CD8-positive, alpha-beta T cell (primary cell): ENCODE measurements at places on chromosomes 2 and 18.

- DNase-seq = no peak
Measured at GRCh38 chr2:223604231-223604630, 2.1 kb upstream of the SCG2 start.

- DNase-seq = no peak
Measured at GRCh38 chr2:120053891-120054290, 41.0 kb downstream of the EPB41L5 start.

DNA sequence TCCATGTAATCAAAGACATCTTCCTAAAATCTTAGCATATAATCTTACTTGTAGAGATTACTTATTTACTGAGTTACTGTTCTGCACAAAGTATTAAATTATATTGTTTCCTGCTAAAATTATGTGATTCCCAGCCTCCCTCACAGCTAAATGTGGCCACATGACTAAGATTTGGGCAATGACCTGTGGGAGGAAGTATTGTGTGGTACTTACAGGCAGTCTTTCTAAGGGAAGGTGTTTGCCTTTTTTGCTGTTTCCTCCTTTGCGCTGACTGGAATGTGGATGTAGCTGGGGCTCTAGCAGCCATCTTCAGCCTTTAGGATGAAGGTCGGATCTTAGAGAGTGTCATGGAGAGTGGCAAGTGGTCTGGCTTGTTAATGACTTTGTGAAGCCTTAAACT, 146.3 kb upstream of the APCDD1 start:
- DNase-seq = no peak

DNA sequence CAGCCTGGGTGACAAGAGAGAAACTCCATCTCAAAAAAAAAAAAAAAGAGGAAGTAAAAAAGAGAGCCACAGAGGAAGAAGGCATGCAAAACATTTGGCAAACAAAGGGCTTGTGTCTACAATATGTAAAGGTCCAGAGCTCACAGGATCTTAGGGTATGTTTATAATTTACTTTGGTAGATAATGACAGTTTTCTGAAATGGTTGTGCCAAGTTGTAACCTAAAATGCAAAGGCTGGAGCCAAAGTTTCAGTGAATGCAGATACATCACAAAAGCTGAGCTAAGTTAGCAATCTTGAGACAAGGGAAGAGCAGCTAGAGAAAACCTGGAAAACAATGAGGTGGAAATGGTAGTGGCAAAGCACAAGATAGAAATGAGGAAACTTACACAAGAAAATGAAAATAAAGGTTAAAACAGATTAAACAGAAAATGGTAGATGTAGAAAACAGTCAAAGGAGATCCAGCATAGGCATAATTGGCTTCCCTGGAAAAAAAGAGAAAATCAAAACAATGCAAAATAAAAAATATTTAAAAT, 77.5 kb upstream of the HK2 start:
- no peak for DNase-seq

GRCh38 chr2:12895017-12895416, 178.3 kb downstream of the TRIB2 start:
- DNase-seq = no peak

DNA sequence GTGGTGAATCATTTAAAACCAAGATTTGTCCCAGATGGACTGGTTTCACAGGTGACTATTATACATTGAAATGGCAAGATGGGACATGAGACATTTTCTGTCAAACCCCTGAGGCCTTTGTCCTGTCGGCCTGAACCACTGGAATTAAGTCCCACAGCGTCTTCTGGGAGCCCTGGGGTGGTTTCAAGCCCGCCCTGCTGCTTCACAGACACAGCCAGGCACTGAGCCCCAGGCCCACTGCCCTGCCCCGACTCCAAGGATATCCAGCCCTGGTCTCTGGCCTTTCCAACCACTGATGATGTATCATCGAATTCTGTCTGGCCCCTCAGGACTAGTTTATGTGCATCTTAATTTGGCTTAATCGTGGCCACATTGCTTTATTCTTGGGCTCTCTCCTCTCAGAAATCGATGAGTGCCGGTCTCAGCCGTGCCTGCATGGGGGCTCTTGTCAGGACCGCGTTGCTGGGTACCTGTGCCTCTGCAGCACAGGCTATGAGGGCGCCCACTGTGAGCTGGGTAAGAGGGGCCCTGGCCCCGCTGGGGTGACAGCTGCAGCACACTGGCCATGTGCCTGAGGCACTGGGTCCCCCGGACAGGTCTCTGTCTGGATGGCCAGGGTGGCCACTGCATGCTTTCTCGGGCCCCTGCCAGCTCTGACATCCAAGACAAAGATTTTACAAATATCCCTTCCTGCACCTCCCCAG, 39.5 kb downstream of the MTERF4 start:
- DNase-seq = no peak

DNA sequence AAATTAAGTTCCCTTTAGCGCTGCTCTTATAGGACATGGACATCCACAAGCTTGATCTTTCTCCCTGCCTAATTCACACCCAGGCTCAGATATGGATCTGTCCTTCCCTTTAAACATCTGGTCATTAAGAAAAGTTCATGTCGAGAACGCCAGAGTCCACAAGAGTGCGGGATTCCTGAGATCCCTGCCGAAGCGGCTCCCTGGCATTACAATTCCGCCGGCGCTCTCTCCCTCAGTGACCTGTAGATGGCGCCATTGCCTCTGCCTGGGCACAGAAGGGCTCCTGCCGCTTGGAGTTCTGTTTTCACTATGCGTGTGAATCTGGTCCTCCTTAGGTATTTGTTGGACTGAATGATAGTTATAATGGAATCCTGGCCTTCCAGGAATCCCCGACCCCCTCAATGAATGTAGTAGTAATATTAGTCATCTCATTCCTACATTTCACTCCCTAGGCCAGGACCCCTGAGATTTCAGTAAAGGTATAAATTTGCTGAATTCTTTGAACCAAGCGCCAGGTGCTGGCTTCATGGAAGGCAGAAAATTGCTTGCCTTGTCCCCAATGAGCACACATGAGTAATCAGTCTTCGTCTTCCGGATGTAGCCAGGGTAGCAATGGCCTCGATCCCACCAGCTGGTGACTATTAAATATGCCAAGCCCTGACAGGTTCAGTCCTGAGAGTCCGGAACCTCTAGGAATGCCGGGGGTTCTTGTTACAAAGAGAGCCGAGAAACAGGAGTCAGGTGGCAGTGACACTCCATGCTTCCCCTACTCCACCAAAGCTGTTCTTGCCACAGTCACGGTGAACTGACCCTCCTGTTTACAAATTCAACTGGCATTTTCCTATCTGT, 26.4 kb upstream of the CD207 start:
- DNase-seq = peak; percentile 58

- no peak for DNase-seq
Measured at GRCh38 chr2:235603659-235604058, 109.8 kb downstream of the AGAP1 start.

GRCh38 chr2:25369876-25370275, 28.2 kb upstream of the DNMT3A start:
- no peak for DNase-seq

GRCh38 chr2:242053921-242054320, 184.4 kb downstream of the RTP5 start:
- no peak for DNase-seq

DNA sequence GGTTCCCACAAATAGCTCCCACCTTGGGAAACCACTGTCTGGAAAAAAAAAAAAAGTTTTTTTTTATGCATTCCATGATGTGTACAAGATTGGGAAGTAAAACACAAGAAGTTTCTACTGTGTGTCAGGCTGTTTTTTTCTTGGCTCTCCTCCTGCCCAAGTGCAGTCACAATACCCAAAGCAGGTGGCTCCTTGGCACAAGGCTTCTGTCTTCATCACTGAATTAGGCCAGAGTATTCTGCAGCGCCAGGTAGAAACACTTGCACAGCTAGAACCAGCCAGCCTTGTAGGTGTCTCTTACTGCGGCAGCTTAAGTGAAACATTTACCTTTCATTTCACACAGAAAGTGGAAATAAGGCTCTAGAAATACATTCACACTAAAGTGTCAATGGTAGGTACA, 23.8 kb upstream of the MAL start:
- no peak for DNase-seq

- DNase-seq = peak; percentile 39
Measured at GRCh38 chr2:234453216-234453615, 43.7 kb downstream of the ARL4C start.

DNA sequence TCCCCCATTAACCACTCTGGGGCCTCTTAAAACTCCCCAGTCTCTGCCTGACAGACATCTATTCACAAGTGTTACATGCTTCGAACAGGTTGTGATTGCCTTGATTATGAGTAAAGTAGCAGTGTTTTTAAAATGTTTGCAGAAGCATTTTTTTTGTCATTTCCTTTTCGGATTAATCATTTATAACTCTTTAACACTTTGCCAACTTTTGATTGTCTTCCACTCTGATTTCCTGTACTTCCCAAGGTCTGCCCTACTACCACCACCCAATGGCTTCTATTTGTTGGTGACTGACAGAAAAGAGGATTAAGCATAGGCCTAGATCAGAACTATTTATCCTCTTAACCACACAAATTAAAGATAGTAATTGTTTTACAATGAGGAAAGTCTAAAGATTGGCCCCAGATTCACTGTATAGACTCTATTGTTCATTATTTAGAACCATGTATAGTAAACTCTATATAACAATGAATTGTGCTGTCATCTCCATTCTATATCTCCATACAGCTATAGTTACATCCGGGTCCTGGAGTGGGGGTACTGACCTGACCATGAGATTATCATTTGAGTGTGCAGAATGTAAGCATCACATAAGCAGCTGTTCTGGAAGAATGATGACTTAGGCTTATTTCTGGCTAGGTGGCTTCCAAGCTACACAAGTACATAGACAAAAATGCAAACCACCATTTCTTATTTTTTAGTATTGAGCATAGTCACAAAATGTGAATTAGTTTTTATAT, 110.3 kb upstream of the RBMS1 start:
- no peak for DNase-seq

GRCh38 chr2:111143107-111143842, 22.6 kb downstream of the BCL2L11 start:
- DNase-seq = no peak

GRCh38 chr2:215002500-215002899, 135.9 kb downstream of the ABCA12 start:
- DNase-seq = no peak

- no peak for DNase-seq
Measured at GRCh38 chr18:32300914-32301313, 111.1 kb downstream of the MEP1B start.

DNA sequence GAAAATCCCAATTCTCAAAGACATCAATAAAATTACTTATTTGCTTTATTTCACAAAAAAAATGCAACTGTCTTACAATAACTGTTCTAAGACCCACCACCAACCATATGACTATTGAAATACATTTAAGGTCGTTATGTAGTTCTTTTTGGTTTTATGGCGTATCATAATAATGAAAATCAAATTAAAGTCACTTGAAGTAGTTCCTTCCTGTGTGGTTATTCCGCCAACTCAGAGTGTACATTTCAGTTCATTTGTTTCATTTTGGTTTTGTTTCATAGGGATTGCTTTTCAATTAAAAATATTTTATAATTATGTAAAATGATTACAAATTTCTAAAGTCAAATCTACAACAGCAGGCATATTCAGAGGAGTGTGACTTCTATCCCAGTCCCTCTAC, 45.9 kb upstream of the AAK1 start:
- no peak for DNase-seq

DNA sequence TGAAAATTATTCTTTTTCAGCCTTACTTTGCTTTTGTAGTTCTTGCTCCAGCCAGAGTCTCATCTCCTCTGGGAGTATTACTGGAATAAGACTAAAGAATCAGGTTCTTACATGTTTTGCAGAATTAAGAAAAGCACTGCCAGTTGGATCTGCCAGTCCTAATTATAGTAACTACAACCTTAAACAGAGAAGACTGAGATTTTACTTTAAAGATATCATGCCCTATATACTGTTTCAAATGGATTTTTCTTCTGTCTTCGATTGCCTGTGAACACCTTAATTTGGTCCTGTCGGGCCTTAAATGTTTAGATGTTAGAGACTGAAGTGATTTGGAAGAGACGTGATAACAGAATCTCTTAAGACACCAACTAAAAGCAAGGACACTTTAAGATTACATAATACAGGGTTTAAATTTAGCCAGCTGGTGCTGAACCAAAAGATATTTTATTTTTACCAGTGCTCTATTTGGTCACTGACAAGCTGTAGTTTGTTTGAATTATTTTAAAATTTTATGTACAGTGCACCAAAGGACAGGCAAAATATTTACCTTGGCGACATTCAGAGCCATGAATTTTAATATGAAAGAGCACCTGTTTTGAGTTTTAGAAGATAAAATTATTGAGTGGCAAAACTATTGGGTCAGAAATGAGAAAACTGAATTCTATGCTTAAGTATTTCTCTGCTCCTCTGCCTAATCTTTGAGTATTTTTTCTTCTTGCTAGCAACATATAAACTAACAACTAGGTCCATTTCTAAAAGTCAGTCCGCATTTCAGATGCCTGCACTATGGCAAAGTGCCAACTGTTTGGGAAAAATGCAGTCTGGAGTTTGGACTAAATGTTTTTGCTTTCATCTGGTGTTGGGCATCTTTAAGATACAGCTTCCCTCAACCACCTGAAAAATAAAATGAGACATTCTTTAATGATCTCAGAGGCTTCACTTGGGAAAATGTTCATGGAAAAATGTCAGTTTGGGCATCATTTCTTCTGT, 300.0 kb downstream of the XIRP2 start:
- no peak for DNase-seq

DNA sequence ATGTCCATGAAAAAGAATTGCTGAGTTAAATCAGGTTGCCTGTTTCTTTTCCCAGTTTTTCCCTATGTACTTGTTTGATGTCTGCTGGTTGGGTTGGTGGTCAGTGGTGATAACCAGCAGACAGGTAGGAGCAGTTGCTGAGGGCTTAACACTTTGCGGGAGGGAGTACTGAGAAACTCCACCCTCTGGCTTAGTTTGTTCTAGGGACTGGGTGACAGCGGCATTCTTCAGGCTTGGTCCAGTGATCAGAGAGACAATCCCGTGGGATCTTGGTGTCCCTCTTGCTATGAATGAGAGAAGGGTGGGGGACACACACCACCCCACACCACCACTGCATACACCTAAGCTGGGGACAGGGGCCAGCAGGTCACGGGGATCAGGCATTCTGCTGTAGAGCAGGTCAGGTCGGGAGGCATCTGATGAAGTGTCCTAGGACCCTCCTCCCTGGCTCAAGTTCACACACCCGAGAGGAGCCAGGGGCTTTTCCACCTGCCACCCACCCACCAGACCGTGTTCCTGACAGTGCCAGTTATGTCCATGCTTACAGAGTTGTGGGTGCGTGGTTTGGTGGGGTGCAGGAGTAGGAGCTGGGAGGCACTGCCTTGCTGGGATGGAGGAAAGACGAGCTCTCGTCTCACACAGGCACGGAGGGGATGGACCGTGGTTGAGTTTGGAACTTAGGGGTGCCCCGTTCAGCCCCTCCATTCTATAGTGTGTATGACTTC, 21.3 kb upstream of the ALLC start:
- DNase-seq = no peak

- no peak for DNase-seq
Measured at GRCh38 chr2:88177556-88177955, 7.4 kb downstream of the THNSL2 start.

GRCh38 chr2:26559556-26559955, 81.6 kb downstream of the CIB4 start:
- no peak for DNase-seq
